ENCODE measurements at places on chromosomes 2 and 18.

GRCh38 chr2:71306762-71307161 is 24.8 kb upstream of the ZNF638 start:
- no peak for DNase-seq

- DNase-seq, result no peak
Measured at GRCh38 chr18:58576638-58577251, 52.1 kb downstream of the ALPK2 start.

DNA sequence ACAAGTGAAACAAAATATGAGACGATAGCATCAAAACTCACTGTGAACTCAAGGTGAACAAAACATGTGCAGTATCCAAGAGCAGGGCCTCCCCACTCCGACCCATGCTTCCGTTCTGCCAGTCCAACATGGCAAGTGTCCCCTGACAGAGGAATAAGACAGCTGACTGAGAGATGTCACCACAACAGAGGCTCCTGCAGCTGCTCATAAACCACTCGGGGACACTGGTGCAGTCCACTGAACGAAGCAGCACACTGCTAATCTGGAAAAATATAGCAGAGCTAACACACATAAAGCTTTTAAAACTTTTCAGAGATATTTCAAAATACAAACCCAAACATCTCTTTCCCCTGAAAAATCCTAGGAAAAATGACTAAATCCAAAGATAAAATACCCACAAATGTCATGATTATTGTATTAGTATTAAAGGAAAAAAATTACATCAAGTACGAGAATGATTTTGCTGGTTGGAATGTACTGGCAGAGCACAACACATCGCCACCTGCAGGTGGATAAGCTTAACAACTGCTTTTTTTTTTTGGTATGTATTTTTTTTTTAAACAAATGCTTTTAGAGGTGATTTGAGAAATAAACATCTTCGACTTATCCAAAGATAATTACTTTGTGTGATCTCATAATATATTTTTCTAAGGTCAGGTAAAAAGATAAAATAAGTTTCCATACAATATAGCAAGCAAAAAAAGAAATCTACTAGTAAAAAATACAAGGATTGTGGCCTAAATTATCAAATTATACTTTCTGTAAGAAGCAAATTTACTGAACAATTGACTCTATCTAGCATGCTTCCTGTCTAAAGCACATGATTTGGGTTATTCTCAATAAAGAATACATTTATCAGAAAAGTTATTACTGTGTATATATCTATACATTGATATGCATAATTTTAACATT is 18.6 kb downstream of the THADA start:
- DNase-seq, result peak; percentile 29

DNA sequence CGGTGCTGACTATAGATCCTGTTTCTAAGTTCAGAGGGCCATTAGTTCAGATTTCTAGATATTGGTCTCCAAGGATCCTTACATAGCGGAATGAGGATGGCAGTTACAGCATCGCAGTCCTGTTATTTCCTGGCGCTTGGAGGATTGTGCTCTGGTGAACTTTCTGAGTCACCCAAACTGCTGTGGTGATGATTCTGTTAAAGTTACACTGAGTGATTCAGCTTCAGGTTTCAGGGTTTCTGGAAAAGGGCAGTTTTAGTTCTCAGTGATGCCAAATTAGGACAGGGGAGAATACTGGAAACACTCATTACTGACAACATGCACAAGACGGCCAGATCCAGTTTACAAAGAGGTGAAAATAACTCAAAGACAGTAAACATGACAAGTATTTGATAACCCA is 52.1 kb upstream of the ANKRD62 start:
- DNase-seq, result no peak

DNA sequence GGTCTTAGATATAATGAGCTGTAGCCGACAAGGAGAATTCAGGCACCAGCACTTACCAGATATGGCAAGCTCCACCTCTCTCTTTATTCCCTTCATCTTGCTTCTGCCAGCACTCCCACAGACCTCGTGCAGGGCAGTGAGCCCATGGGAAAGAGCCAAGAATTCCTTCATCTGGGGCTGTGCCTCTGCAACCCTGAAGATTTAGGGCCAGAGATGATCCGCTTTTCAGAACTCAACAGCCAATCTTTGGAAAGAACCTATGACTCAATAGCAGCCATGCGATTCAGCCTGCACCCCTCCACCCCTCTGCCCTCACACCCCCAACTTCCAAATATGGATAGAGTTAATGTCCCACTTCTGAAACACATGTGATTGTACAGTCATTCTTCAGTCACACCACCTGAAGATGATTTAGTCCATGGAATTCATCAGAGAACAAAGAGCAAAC is 533.7 kb upstream of the TNP1 start:
- DNase-seq, result no peak

- DNase-seq, result no peak
Measured at GRCh38 chr2:204042401-204042800, 105.8 kb downstream of the ICOS start.

DNA sequence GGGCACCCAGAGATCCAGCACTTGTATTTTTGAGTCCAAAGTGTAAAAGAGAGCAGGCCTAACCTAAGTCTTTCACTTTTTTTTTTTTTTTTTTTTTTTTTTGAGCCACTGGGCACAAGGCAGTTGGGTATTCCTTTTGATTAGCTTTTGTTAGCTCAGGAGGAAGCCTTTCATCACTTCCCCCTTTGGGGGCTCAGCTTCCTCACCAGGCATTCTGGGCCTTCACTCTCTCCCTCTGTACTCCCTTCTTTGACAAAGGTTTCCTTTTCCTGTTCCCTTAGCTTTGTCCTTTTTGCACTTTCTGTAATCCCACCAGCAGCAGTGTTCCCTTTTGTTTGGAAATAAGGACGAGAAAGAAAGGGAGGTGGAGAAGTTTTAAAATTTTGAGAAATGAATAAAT is 88.2 kb downstream of the PKP4 start:
- DNase-seq, result no peak

DNA sequence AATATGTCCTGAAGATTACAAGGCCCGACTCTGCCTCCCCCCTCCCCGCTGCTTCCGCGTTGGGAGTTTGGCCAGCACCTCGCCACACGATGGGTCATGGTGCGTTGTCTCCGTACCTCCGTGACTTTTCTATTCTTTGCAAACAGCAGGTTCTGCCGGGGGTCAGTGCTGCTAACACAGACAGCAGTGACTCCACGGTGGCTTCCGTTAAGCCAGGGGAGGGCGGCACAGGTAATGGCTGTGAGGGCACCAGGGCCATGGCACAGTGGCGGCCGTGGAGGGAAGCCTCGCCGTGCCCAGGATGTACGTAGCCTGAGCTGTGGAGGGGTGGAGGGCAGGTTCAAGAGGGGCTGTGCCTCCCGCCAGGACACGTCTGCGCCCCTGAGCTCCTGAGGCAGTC is 115.5 kb downstream of the NFATC1 start:
- no peak for DNase-seq

DNA sequence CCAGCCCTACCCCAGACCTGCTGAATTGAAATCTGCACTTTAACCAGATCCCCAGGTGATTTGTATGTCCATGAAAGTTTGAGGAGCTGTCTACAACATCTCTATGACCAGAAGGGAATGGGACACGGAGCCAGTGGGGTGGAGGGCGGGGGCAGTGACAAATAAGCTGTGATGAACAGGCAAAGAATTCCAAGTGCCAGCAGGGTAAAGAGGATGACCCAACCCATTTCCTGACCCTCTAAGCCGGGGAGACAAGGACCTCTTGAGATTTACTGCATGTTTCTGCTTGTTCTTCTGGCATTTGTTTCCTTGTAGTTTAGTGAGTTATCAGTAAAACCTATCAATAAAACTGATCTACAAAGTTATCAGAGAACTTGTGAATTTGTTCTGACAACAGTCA is 8.7 kb downstream of the TET3 start:
- DNase-seq, result no peak

DNA sequence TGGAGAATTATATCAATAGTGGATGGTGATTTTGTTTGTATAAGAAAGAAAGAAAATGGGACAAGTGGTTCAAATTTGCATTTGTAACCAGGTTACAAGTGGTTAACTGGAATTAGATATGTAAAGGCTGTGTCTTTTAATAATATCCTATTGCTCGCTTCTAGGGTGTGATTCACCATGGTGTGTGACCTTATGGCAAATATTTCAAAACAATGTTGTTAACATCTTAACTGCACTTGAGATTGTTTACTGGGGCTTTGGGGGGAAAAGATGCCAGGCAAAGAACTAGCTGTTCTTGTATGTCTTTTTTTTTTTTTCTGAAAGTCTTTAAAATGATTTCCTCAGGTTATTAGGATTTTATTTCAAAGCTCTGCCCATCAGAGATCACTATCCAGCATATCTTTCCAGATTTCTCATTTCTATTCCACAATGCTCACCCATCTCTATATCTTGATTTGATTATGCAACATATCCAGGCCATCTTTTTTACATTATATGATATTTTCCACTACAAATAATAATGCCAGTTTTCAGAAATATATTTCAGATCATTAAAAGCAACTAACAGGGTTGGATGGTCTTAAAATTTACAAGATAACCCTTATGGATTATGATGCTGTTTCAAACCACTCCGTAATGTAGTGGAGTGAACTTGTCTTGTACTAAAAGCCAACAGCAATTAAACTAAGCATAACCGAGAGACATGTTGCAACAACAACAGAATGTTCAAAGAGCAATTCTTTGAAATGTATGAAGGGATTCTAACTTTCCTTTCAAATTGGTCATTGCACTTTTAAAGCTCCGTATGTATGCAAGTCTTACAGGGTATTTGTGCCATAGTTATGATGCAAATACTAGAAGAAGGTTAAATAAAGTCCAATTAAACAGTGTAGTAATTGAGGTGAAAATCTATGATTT is 341.5 kb upstream of the ETAA1 start:
- no peak for DNase-seq

- DNase-seq, result no peak
Measured at GRCh38 chr18:10035281-10035991, 121.6 kb downstream of the VAPA start.

DNA sequence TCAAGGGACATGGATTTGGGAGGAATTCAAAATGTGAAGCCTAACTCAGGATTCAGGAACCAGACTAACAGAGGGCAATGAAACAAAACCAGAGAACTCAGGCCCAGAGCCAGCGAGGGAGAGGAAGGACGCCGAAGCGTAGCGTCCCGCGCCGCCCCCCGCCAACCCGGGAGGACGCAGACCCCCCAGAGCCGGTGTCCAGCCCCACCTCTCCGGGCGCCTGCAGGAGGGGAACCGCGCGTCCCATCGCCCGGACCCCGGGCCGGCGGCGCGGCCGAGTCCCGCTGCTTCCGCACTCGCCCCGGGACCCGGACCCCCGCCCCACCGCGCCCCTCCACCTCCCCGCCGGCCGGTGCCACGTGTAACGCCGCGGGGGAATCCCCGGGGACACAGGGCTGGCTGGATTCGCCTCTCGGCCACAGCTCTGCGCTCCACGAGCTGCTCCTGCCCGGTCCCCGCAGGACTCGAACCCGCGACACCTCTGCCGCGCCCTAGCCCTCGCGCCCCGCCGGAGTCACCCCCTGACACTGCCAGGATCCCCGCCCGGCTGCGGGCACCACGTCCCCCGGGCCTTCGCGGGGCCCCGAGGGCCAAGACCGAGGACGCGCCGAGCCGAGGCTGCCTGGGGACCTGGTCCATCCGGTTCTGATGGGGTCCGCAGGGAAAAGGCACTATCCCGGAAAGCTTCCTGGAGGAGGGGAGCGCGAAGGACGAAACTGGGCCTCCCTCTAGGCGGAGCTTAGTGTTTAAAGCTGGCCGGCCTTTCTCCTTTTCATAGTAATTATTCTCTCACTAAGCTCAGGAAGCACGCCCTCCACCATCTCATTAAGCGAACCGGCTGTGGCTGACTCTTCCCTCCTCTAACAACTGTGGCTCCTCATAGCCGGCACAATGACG is 40.4 kb upstream of the FAM124B start:
- no peak for DNase-seq

Data from CD4-positive, alpha-beta T cell treated with Interleukin-15 for 1 hour (primary cell).